ENCODE measurements at places on chromosomes 7 and 10.

- no peak for DNase-seq
These were observed 54.3 kb upstream of the NRP1 start for GRCh38 chr10:33388785-33389184.

- DNase-seq: no peak
These were observed 4.9 kb upstream of the PHKG1 start for GRCh38 chr7:56097700-56098099.

GRCh38 chr7:130988443-130988842 is 254.4 kb upstream of the KLF14 start:
- no peak for DNase-seq

DNA sequence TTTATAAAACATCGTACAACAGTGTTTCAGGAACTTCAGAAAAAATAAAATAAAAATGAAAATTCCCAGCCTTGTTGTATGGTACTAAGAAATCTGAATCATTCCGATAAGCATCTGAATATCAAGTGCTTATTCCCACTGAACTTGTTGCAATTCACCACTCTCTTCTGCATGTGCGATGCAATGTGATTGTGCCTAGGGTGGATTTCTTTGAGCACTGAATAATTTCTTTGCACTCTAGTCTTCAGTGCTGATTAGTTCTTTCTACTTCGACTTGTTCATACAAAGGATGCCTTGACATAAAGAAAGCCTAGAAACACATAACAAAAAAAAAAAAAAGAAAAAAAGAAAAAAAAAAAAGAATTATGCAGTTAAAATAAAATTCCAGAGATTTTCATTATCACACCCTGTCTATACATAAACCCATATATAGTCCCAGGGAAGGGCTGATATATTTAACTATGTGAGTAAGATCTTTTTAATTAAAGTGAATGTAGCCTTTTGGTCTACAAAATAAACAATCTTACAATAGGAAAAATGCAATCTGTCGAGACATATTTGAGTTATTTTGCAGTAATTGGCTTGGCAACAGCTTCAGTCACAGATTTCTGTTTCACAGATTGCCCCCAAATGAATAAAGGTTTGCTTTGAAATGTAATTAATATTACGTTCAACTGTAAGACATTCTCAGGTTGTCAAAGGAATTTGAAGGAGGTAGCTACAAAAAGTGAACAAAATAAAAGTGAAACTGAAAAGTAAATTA is 1118.9 kb upstream of the CELF2 start:
- DNase-seq: no peak

DNA sequence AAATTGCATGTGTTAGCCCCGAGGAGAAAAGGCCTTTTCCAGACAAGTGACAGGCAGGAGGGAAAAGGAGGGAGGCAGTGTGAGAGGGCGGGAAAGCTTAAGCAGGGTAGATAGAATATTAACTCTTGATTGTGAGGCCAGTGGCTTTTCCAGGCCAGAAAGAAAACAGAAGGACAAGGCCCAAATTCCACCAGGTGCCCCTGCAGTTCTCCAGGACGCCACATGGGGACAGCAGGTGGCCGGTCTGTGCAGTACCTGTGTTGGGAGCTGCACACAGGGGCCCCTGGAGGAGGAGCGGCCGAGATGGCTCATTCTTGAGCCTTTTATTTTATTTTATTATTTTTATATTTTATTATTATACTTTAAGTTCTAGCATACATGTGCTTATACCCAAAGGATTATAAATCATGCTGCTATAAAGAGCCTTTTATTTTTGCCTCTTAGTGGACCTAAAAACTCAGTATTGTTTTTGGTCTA is 141.3 kb upstream of the KLF14 start:
- DNase-seq: peak; percentile 46
